Upper lobe of left lung (tissue), 6 donors: ENCODE measurements at places on chromosomes 7 and 10. TPM values are rescaled to one million over a fixed set of nuclear protein-coding genes. Genes with fewer than 3 reads are reported as not detected.

GRCh38 chr7:116392806-116393205, 106.7 kb upstream of the CAV2 start:
- no peaks in the 10 kb centered on the region for H3K27me3 ChIP-seq
- peaks cover 16% of the 10 kb centered on the region for H3K4me1 ChIP-seq
- no peak for DNase-seq

- no peaks in the 10 kb centered on the region for H3K27me3 ChIP-seq
- H3K36me3 ChIP-seq: peaks cover 10% of the 10 kb centered on the region
- H3K4me1 ChIP-seq: no peaks in the 10 kb centered on the region
- no peak overlapping the region for H3K27ac ChIP-seq
- DNase-seq: no peak
These were observed 20.7 kb downstream of the COX15 start for GRCh38 chr10:99711129-99711719.

Gene WNT2
- 1.0 TPM for total RNA-seq

- no peak for DNase-seq
- no peaks in the 10 kb centered on the region for H3K27me3 ChIP-seq
- H3K4me1 ChIP-seq: no peaks in the 10 kb centered on the region
- H3K4me3 ChIP-seq: no peak overlapping the region
- no peaks in the 10 kb centered on the region for H3K36me3 ChIP-seq
- no peak overlapping the region for H3K27ac ChIP-seq
These were observed 448.9 kb downstream of the SH2D4B start for GRCh38 chr10:80986596-80986995.

- H3K4me1 ChIP-seq: no peaks in the 10 kb centered on the region
- H3K4me3 ChIP-seq: no peak overlapping the region
- no peak overlapping the region for H3K27ac ChIP-seq
These were observed 262.8 kb downstream of the DYNC1I1 start for GRCh38 chr7:96034940-96035727.

Gene CDNF
- total RNA-seq: 34.6 TPM

DNA sequence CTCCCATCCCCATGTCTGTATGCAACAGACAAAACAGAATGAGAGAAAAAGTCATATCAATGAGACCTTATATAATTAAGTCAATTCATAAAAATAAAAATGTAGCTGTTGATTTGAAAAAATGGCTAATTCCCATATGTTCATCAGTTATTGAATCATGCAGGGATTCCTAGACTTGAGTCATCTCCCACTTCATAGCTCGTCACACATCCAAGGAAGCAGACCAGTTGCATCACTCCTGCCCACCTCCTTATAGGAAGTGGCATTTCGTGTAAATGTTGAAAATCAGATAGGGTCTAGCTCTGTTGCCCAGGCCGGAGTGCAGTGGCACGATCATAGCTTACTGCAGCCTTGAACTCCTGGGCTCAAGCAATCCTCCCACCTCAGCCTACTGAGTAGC, 56.1 kb upstream of the SH2B2 start:
- H3K4me3 ChIP-seq: no peak overlapping the region
- no peak for DNase-seq
- no peaks in the 10 kb centered on the region for H3K4me1 ChIP-seq
- H3K36me3 ChIP-seq: peaks cover 24% of the 10 kb centered on the region

DNA sequence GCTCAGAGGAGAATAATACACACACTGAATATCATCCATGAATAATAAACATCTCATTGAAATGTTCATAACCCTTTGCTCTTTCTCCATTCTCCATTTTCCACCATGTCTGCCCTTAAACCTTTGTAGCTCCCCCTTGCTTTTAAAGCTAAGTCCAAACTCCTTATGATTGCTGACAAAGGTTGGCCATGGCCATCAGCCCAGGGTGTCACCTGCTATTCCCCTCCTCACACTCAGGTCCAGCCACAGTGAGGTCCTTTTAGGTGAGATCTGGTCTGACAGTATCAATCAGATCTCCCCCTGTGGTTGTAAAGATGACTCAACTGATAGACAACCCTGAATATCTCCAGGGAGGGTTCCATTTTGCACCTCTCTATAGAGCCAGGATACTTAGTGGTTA, 181.5 kb upstream of the PDE1C start:
- no peak for DNase-seq
- H3K27me3 ChIP-seq: no peaks in the 10 kb centered on the region
- no peak overlapping the region for H3K27ac ChIP-seq
- no peaks in the 10 kb centered on the region for H3K4me1 ChIP-seq
- no peak overlapping the region for H3K4me3 ChIP-seq
- H3K36me3 ChIP-seq: no peaks in the 10 kb centered on the region

DNA sequence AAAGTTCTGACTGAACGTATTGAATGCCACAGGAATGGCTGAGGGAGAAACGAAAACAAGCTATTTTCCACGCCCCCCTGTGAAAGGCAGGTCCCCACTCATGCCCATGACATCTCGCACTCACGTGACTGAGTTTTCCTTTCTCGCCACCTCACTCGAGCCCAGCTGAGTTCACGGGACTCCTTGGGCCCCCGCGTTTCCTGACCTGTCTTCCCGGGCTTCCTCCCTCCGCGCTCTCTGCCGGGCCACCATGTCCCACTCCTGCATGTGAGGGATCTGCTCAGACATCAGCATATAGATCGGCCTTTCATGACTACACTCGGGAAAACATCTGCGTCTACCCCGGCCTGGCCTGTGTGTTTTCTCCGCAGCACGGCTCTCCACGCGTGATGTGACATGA, 226.0 kb upstream of the ADARB2 start:
- no peaks in the 10 kb centered on the region for H3K27me3 ChIP-seq
- H3K27ac ChIP-seq: no peak overlapping the region
- no peak overlapping the region for H3K4me3 ChIP-seq
- peak; percentile 53 for DNase-seq

DNA sequence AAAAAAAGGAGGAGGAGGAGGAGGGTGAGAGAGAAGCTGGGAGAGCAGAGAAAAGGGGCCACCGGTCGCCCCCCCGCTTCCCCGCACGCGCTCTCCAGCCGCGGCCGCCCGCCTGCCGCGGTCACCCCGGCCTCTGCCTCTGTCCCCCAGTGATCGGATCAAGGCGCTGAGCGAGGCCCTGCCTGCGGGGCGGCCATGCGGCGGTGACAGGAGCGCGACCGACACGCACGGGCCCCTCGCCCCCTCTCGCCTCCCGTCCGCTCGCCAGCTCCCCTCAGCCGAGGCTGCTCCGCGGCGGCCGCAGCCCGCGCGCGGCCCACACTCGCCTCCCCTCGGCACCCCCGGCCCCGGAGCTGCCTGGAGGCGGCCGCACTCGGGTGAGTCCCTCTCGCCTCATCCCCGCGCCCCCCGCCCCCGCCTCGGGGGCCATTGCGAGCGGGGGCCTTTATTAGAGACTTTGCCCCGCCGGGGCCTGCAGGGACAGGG, at the start of gene GTF2I:
GTF2I (plus strand) TSS at position 27 of the 486 bp plus-strand sequence. CDS start 31,411 bp downstream, outside the sequence.
- H3K36me3 ChIP-seq: no peaks in the 10 kb centered on the region
- H3K4me1 ChIP-seq: peaks cover 47% of the 10 kb centered on the region
- DNase-seq: peak; percentile 34

Gene ETV1
- total RNA-seq: 50.3 TPM

Gene FGL2
- total RNA-seq: 20.9 TPM

Gene ZMIZ2
- 101 TPM for total RNA-seq

DNA sequence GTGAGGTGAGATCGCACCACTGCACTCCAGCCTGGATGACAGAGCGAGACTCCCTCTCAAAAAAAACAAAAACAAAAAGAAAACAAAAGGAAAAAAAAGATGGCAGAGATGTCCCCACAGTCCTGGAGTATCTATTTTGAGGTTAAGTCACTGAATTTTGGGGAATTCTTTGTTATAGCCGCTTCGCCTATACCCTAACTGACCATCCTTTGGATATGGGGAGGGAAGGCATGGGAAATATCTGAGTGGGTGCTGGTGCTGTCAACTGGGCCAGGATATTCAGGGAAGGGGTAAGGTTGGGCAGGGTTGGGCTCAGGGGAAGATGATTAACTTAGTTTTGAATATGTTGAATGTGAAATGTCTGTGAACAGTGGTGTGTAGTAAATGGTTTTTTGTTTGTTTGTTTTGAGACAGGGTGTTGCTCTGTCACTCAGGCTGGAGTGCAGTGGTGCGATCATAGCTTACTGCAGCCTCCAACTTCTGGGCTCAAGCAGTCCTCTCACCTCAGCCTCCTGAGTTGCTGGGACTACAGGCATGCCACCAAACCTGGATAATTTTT, 8.3 kb upstream of the GNB2 start:
- no peak overlapping the region for H3K4me3 ChIP-seq
- DNase-seq: no peak
- no peaks in the 10 kb centered on the region for H3K27me3 ChIP-seq
- no peak overlapping the region for H3K27ac ChIP-seq

DNA sequence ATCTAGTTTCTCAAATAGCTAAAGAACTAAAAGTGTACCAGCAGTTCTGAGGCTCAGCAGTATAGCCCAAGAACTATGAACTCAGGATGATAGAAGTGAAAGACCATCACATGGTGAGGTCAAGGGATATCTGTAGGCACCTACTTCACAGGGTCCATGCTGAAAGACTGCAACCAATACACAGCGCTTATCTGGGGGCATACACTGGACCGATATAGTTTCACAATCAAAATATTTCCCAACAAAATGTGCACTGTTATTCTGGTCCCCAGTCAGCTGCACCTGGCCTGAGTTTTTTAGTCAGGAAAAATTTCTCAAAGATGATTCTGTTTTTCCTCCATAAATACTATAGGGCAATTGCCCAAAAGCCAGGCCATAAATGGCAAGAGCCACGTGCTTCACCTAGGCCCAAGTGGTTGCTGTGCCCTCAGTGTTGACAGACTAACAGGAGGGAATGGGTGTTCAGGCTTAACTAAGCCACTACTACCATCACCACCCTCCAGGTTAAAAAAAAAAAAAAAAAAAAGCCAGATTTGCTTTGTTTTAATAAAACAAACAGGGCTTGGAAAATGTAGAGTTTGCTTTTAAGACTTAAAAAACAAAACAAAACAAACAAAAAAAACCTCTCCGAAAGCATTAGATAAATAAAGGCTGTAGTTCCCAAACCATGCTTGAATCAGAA, 58.5 kb downstream of the OGDH start:
- no peak overlapping the region for H3K27ac ChIP-seq
- H3K27me3 ChIP-seq: no peaks in the 10 kb centered on the region

DNA sequence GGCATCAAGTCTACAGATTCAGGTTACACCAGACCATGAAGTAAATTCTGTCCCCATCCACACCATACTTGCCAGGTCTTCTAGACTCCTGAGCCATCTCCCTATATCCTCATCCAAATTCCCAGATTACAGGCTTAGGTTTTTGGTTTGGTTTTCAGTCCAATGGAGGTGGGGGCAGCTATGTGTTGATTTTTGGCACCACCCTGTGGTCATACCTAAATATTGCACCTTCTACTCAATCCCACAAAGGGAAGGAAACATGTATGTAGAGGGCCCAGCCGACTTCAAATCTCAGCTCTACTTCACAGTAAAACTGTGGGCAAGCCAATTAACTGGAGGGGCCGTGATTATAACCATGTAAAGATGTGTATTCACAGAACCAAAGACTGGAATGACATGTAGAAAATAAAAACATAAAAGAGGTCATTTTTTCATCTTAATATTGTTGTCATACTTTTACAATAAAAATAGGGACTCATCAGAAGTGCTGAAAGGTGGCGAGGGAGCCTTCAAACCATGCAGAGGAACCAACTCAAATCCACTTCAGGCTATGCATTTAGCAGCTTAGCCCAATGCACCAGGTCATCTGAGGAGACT, 19.8 kb downstream of the ERCC6 start:
- DNase-seq: no peak
- peaks cover 55% of the 10 kb centered on the region for H3K36me3 ChIP-seq
- H3K27me3 ChIP-seq: no peaks in the 10 kb centered on the region
- H3K4me3 ChIP-seq: no peak overlapping the region
- peaks cover 8% of the 10 kb centered on the region for H3K4me1 ChIP-seq
- H3K27ac ChIP-seq: no peak overlapping the region

GRCh38 chr10:84590327-84591193, 262.2 kb downstream of the CCSER2 start:
- H3K36me3 ChIP-seq: no peaks in the 10 kb centered on the region
- no peaks in the 10 kb centered on the region for H3K4me1 ChIP-seq
- no peak for DNase-seq
- H3K27ac ChIP-seq: no peak overlapping the region
- H3K4me3 ChIP-seq: no peak overlapping the region

GRCh38 chr7:69951458-69951857, 353.2 kb downstream of the AUTS2 start:
- no peak for DNase-seq
- no peak overlapping the region for H3K4me3 ChIP-seq
- H3K27me3 ChIP-seq: no peaks in the 10 kb centered on the region
- no peaks in the 10 kb centered on the region for H3K4me1 ChIP-seq
- no peak overlapping the region for H3K27ac ChIP-seq
- H3K36me3 ChIP-seq: no peaks in the 10 kb centered on the region

Gene PLAU
- 8.2 TPM for total RNA-seq

Gene BUD23
- total RNA-seq: 48.4 TPM

- H3K36me3 ChIP-seq: no peaks in the 10 kb centered on the region
- H3K27ac ChIP-seq: no peak overlapping the region
- no peaks in the 10 kb centered on the region for H3K4me1 ChIP-seq
- no peaks in the 10 kb centered on the region for H3K27me3 ChIP-seq
These were observed 385.5 kb upstream of the PFKP start for GRCh38 chr10:2681891-2682290.

Gene SLC37A3
- 49.9 TPM for total RNA-seq

GRCh38 chr10:75718991-75719390, 287.6 kb downstream of the LRMDA start:
- H3K27me3 ChIP-seq: no peaks in the 10 kb centered on the region
- no peak overlapping the region for H3K27ac ChIP-seq
- DNase-seq: no peak
- H3K4me1 ChIP-seq: no peaks in the 10 kb centered on the region
